SJCRH30 (cell line): ENCODE measurements at places on chromosomes 4 and X.

DNA sequence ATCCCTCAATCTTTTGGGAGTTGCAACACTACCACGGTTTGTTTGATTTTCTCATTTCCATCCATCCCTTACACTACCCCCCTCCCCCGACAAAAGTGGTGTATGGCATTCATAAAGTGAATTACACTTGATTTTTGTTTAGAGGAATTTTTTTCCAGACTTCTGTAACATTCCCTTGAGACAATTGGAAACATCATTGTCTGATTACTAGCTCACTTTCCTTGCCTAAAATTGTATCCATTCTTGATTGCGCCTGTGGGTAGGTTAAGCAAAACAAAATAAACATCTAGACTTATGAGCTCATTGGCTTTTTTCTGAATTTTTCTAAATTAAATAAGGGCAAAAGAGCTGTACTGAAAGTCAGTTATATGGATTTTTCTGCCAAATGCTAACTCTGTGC, 3.5 kb downstream of the GPC3 start:
- no peak for DNase-seq

- no peak for DNase-seq
Observed at GRCh38 chr4:112927544-112927943, 121.9 kb upstream of the ANK2 start.

GRCh38 chrX:139585613-139586012, 55.1 kb downstream of the F9 start:
- DNase-seq, result no peak

GRCh38 chrX:37746951-37747350, 32.9 kb upstream of the CYBB start:
- no peak for DNase-seq

DNA sequence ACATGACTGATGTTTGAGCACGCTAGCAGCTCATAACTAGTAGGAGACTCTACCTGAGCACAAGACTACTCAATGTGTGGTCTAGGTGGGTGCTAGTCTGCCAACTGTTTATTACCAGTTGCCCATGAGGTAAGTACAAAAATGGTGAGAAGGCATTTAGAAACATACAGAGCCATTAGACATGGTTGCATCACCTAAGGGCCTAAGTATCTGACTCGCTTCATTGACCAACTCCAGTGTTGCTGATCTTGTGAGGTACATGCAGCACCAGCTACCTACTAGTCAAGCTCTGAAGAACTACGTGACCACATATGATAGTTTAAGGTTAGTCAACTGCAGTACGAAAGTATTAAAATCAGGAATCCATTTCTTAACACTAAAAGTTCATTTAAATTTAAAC, 39.9 kb downstream of the APBB2 start:
- no peak for DNase-seq

DNA sequence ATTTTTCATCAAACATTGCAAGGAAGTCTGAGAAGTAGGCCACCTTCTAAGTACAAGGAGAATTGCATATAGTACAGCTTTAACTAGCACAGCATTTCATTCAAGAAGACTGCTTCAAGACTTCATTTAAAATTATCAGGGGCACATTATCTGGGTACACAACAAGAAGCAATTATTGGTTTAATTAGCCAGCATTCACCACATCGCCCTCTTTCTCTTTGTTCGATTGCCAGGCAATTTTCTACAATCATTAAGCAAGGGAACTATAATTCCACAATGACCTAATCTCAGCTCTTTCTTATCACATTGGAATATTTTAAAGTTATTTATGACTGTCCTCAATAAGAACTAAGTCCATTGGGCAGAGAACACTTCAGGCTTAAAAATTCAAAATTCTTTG, 1347.1 kb upstream of the PABPC4L start:
- DNase-seq, result no peak

- DNase-seq, result peak; percentile 7
Observed at GRCh38 chr4:84167564-84167963, 331.5 kb downstream of the NKX6-1 start.

DNA sequence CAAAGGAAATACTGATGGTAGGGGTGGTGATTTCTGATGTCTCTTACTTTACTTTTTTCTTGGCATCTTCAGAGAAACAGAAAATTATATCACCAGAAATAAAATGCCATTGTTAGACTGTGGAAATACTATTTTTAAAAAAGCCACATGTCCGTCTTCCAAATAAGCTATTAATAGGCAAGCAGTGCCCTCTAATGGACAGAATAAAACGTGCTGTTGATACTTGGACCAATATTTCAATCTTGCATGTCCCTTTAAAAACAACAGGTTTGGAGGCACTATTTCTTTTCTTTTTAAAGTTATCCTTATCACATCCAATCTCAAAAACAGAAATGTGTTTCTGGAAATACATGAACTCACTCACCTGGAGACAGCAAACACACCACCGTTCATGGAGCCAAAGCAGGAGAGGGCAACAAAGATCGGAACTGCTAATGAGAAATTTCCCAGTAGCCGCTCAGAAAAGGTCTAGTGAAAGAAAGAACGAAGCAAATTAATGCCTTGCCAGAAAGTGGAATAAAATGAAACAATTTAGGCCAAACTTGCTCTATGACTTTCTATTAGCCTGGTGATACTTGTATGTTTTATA, 59.2 kb downstream of the SLC7A11 start:
- DNase-seq, result peak; percentile 56

- no peak for DNase-seq
Observed at GRCh38 chrX:153750127-153750774, 13.8 kb upstream of the PLXNB3 start.

DNA sequence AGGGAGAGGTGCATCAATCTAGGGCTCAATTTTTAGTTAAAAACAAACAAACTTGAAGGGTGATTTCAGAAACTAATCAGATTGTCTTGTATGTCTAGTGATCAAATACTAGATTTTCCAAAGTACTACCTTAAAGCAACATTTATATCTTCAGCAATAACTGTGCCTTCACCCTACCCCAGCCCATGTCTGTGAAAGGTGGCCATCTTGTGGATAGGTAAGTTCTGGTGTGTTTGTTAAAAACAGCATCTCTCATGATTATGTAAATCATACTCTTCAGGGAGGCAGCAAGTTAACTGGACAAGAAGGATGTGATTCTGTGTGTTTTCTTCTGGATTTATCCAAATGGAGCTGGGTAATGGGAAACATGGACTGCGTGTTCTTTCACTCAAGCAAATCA, 81.4 kb upstream of the ACSL1 start:
- no peak for DNase-seq

DNA sequence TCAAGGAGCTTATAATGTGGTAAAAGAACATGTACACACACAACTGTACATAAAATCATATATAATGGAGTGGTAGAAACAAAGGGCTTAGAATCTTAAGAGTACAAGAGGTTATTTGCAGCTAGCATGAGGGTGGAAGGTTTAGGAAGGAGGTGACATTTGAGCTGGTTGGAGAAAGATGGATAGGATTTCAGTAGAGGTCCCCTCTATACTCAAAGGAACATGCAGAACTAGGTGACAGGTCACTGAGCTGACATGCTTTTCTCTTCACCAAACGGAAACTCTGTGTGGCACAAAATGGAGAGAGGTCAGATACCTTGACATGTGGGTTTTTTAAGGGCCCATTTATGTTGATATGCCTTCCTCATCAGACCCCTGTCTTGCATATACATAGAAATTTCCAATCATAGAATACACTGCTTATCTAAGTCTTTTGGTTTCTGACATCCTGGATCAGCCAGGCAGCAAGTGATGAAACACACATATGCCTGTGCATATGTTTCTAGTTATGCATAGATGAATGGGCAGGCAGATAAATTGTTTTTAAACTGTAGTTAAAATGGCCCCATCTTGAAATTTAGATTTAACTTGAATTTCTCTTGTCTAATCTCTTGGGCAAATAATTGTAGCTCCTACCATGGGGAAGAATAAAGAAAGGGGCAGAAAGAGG, 29.3 kb downstream of the CLCN5 start:
- no peak for DNase-seq

GRCh38 chrX:7801711-7802110, 41.3 kb upstream of the VCX start:
- DNase-seq, result no peak

GRCh38 chrX:123728016-123728415, 4.8 kb downstream of the THOC2 start:
- no peak for DNase-seq

GRCh38 chr4:88756149-88756548, 58.5 kb upstream of the NAP1L5 start:
- DNase-seq, result no peak

- DNase-seq, result peak; percentile 69
Observed at GRCh38 chrX:150411656-150412055, 48.5 kb downstream of the MAMLD1 start.

GRCh38 chrX:2823795-2824386, 4.8 kb upstream of the GYG2 start:
- DNase-seq, result no peak

- peak; percentile 57 for DNase-seq
Observed at GRCh38 chrX:13747836-13748235, 13.3 kb downstream of the OFD1 start.

- no peak for DNase-seq
Observed at GRCh38 chrX:121639781-121640180, 592.4 kb downstream of the GLUD2 start.

GRCh38 chr4:24372341-24372740, 212.0 kb downstream of the DHX15 start:
- no peak for DNase-seq

DNA sequence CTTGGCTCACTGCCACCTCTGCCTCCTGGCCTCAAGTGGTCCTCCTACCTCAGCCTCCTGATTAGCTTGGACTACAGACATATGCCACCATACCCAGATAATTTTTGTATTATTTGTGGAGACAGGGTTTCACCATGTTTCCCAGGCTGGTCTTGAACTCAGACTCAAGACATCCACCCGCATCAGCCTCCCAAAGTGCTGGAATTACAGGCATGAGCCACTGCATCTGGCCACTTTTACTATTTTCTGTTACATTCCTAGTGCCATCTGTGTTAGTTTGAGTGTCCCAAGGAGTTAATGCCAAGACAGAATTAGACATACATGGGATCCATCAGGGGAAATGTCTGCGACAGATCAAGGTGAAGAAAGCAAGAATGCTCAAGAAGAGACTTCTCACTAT, 288.2 kb upstream of the CTSO start:
- no peak for DNase-seq

DNA sequence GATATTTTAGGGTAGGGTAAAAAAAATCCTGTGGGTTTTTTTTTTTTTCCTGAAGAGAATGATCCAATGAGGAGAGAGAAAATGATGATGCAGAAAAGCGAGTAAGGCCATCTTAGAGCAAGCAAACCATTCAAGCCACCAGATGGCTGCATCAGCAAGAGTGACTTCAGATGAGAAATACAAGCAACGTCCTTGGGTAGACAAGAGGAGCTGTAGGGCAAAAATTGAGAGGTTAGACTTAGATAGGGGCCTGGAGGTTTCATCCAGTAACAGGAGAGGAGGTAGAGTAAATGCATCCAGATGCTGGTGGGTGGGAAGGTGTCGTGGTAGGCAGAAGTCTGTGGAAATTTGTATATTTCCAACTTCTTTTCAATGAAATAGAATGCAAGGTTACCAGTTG, 14.6 kb downstream of the FTHL17 start:
- no peak for DNase-seq

DNA sequence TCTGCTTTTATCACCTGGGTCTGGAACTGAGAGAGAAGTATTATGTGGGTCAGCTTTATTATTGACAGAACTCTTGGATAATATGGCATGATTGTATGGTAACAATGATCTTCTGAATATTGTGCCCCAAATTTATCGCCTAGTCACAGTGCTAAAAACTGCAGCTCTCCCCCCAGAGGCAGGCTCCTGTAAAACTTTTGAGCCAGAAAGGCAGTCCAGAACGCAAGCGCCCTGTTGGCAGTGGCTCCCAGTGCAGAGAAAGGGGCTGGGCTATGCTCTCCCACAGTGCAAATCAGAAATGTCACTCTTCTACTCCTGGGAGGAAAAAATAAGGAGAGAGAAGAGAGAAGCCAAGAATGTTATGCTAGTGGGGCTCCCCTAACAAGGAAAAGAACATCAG, 50.5 kb downstream of the HELT start:
- no peak for DNase-seq

DNA sequence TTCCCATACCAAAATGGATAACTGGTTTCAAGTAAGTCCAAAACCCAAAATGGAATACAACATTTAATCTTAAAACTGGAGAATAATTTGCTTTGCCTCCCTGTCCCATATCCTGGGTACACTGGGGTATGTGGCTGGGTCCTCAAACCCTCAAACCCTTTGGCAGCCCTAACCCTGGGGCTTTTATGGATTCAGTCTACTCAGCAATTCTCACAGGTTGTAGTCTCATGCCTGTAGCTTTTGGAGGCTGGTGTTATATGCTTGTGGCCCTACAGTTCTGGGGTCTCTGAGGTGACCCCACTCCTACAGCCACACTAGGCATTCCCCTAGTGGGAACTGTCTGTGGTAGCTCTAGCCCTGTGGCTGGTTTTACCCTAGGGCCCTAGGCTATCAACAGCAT, 110.5 kb upstream of the NRK start:
- no peak for DNase-seq

DNA sequence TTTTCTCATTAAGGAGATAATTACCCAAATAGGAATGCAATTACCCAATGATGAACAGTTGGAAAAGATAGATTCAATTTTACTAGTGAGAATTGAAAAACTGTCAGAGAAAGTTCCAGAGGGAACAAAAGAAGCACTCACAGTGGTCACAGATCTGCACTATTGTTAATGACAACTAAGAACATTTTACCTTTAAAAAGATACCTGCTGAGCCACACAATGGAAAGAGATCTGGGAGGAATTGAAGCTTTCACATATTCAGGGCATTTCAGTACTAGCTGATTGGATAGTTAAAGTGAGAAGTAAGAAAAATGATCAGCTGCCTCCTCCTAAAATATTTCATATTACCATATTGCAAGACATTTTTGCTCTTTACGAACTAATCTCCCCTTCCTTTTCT, 1822.2 kb downstream of the STIM2 start:
- DNase-seq, result no peak

DNA sequence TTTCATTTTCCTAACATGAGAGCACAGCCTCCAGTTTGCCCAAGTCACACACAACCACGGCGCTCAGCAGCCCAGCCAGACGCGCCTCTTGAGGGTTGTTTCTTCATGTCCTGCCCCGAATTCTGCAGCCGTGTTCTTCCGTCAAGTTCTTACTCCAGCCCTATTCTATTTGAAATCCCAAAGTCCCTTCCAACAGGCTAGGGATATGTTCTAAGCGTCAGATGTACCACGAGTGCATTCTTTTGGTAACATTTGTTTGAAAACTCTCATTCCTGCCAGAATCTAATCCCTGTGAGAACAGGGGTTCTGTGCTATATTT, 23.1 kb downstream of the ACSL1 start:
- DNase-seq, result peak; percentile 11

- DNase-seq, result peak; percentile 53
Observed at GRCh38 chr4:112604589-112604988, 32.1 kb downstream of the ZGRF1 start.

- no peak for DNase-seq
Observed at GRCh38 chr4:141153751-141154510, 20.7 kb upstream of the RNF150 start.

- no peak for DNase-seq
Observed at GRCh38 chrX:38877366-38877765, 76.1 kb downstream of the MID1IP1 start.

DNA sequence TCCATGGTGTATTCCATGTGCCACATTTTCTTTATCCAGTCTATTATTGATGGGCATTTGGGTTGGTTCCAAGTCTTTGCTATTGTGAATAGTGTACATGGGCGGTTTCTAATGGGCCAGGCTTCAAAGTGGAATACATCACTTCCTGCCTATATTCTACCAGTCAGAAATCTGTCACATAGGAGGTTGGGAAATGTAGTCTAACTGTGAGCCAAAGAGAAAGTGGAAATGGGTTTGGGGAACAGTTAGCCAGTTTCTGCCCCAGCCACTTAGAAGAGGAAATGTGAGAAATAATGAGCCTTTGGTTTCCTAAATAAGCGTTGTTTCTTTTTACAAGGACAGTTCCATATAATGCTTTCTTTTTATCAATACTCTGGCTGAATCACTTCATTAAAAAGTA, 85.1 kb upstream of the AP1S2 start:
- no peak for DNase-seq
